ENCODE measurements at places on chromosomes 16 and 17. TPM values are rescaled to one million over a fixed set of nuclear protein-coding genes. Genes with fewer than 3 reads are reported as not detected.

DNA sequence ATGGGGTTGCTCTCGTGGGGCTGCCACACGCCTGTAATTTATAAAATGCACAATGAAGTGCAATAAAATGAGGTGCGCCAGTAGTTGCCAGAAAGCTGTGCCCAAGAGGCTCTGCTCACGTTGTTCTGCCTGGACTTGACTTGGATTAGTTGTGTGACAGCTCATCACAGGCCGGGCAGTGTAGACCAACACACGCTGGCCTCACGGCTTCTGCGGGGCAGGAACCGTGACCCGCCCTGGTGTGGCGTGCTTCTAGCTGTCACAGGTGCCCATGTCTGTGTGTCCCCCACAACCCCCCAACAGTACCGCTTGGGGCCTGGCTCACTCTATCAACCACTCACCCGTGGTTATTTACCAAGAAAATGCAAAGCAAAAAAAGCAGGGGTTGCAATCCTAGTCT, 112.2 kb upstream of the ZNF750 start:
- no peak for DNase-seq
- no peak overlapping the region for H3K27ac ChIP-seq
- H3K36me3 ChIP-seq: no peaks in the 10 kb centered on the region
- H3K4me3 ChIP-seq: no peak overlapping the region
- no peaks in the 10 kb centered on the region for H3K4me1 ChIP-seq

- H3K4me3 ChIP-seq: peak within 1 kb of the TSS; percentile 85
- DNase-seq: no peak
- peaks cover 28% of the 10 kb centered on the region for H3K4me1 ChIP-seq
- H3K27ac ChIP-seq: peak within 1 kb of the TSS; percentile 67
- no peaks in the 10 kb centered on the region for H3K36me3 ChIP-seq
Measured at GRCh38 chr16:740764-741505, at the start of gene CIAO3. CIAO3 (minus strand) TSS chr16:740997; CDS start chr16:740985, 12 bp downstream.

GRCh38 chr17:78709751-78710181, 72.3 kb downstream of the CYTH1 start:
- no peak overlapping the region for H3K4me3 ChIP-seq
- H3K36me3 ChIP-seq: no peaks in the 10 kb centered on the region
- DNase-seq: no peak
- no peak overlapping the region for H3K27ac ChIP-seq
- no peaks in the 10 kb centered on the region for H3K27me3 ChIP-seq
- H3K4me1 ChIP-seq: peaks cover 32% of the 10 kb centered on the region

GRCh38 chr17:77841742-77842527, 116.6 kb upstream of the TNRC6C start:
- no peak for DNase-seq
- peaks cover 7% of the 10 kb centered on the region for H3K4me1 ChIP-seq
- no peak overlapping the region for H3K27ac ChIP-seq
- no peaks in the 10 kb centered on the region for H3K27me3 ChIP-seq

The FAM171A2 gene
- total RNA-seq: 4.2 TPM

- DNase-seq: no peak
- peaks cover 17% of the 10 kb centered on the region for H3K4me1 ChIP-seq
- H3K36me3 ChIP-seq: no peaks in the 10 kb centered on the region
Measured at GRCh38 chr17:81980707-81981343, 3.4 kb downstream of the ASPSCR1 start.

GRCh38 chr17:79511471-79511870, 99.4 kb downstream of the RBFOX3 start:
- no peaks in the 10 kb centered on the region for H3K4me1 ChIP-seq
- no peak overlapping the region for H3K4me3 ChIP-seq
- no peaks in the 10 kb centered on the region for H3K36me3 ChIP-seq
- no peak for DNase-seq
- H3K27me3 ChIP-seq: no peaks in the 10 kb centered on the region

The NUPR1 gene
- total RNA-seq: 62.1 TPM

DNA sequence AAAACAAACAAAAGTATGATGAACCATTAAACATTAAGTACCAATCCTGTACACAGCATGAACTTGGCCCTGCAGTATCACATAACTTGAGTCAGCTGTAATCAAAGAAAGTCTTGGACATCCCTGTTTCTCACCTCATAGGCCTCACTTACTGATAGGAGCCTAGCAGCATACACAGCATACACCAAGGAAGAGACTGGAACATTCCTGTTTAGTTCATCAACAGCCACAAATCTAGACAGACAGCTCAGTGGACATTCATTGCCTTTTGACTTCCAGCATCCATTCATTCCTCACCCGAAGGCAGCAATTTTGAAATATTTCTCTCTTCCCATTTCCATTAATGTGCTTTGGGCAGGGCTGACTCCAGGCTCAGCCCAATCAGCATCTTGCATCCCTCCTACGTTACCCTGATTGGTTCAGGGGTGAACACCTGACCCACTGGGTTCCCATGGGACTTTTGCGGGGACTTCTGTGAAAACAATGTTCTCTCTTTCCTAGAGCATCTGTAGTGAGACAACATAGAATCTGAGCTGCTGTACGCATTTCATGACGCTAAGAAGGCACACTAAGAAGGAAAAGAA, 336.7 kb upstream of the ZFHX3 start:
- H3K27me3 ChIP-seq: no peaks in the 10 kb centered on the region
- no peaks in the 10 kb centered on the region for H3K36me3 ChIP-seq
- H3K27ac ChIP-seq: no peak overlapping the region
- DNase-seq: no peak
- H3K4me3 ChIP-seq: no peak overlapping the region

- DNase-seq: no peak
- H3K36me3 ChIP-seq: no peaks in the 10 kb centered on the region
- H3K27me3 ChIP-seq: no peaks in the 10 kb centered on the region
- H3K27ac ChIP-seq: no peak overlapping the region
- H3K4me1 ChIP-seq: no peaks in the 10 kb centered on the region
Measured at GRCh38 chr16:22743401-22743800, 70.6 kb upstream of the HS3ST2 start.

The SULT1A2 gene
- total RNA-seq: not detected

All from vagina (tissue), 2 donors.